AG20443 (cell line): ENCODE measurements at places on chromosomes 5 and 9.

GRCh38 chr5:1793966-1794900 lies 5.4 kb downstream of the MRPL36 start:
- peak; percentile 37 for DNase-seq

GRCh38 chr9:4820168-4820567 lies 27.4 kb downstream of the RCL1 start:
- no peak for DNase-seq

DNA sequence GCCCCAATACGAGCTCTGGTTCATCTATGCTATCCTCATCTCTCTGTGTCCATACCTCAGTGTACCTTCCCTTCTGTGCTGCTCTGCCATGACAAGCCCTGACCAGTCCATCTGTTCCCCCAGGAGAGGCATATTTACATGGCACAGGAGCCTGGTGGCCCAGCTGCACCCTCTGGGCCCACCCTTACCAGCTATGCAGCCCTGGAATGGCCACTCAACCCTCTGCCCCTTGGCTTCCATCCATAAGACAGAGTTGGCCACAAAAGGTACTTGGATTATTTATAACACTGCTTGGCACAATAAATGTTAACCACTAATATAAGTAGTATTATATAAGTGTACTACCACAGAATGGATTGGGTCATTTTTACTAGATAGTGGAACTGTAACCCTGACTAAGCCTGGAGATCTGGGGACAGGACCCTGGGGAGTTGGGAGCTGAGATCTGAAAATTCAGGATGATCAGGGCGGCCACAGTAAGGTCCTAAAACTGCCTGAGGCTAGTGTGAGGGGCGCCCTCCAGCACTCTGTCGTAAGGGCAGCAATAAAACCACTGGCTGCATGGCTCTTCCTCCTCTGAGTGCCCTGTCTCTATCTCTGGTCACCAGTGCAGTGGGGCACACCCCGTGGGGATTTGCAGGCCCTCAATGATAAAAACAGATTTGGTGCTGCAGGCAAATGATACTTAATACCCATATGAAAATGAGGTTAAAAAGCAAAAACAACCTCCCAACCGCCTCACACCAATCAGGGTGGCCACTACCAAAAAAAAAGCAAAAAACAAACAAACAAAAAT lies 65.8 kb downstream of the SEMA4D start:
- DNase-seq, result no peak

- DNase-seq, result no peak
These were observed 37.9 kb downstream of the AHRR start for GRCh38 chr5:359301-359897.

DNA sequence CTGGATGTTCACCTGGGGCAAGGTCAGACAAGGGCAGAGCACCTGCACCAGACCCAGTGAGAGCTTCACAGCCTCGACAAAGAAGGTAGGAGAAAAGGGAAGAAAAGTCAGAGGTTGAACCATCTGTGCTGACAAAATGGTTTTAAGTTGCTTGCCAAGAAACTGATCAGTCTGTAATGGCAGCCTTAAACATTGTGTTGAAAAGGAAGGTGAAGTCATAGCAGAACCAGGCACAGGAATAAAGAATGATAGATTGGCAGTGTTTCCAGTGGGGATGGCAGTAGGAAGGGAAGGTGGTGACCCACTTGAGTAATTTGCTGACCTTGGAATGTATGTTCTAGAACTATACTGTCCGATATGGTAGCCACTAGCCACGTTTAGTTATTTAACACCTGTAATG lies 34.2 kb downstream of the HTR4 start:
- no peak for DNase-seq
